ENCODE measurements at places on chromosomes 4 and X.

DNA sequence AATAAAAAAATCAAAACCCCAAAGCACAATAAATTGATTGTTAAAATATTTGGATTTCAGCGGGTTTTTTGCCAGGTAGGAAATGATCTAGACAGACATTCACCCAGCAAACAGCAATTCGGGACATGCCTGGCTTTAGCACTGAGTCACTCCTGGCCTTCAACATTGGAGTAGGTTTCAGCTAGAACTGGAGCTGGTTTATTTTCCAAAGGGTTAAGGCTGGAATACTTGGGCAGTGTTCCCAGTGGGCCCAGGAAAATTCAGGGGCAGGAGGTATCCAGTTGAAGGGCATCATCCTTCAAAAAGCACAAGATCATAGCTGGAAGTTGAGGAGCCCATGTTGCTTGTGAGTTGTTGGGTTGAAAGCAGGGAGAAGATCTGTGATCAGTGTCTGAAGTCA is 41.0 kb downstream of the TXLNG start:
- DNase-seq, result no peak

DNA sequence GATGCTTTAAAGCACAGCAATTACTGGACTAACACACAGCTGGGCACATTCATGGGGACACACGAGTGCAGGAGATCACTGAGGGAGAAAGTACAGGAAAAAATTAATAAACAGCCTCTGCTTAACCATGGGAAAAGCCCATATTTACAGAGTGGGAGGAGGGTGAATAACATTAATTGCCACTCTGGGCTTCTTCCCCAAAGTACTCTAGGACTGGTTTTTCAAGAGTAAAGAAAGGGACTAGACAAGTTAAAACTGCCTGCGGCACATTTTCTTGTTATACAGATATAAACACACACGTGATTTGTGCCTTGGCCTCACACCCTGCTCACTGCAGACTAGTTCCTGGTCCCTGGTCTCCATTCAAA is 179.7 kb upstream of the TET2 start:
- no peak for DNase-seq

DNA sequence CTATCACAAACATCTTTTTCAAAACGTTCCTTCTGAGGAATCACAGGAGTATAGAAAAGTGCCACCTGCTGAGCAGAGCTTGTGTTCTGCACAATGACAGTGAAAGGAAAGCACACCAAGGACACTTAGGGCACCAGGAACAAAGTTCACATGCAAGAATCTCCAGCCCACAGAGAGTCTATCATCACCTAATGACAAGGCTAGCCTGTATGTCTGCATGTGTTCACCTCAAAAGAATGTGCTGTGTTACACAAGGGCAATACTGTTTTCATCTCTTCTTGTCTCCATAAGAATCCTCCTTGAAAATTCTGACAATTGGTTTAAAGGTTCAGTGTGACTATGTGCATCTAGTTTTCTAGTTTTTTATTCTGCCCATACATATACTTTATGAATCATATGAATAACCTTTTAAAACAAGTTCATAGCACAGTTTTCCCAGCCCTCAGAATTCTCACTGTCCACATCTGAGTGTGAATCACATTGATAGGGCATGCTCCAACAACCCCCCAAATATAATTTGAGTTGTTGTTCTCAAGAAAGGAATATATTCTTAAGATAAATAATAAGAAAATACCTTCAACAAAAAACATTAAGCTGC is 118.0 kb downstream of the PWWP3B start:
- no peak for DNase-seq

- DNase-seq, result no peak
Measured at GRCh38 chrX:22136711-22137110, 104.6 kb downstream of the PHEX start.

DNA sequence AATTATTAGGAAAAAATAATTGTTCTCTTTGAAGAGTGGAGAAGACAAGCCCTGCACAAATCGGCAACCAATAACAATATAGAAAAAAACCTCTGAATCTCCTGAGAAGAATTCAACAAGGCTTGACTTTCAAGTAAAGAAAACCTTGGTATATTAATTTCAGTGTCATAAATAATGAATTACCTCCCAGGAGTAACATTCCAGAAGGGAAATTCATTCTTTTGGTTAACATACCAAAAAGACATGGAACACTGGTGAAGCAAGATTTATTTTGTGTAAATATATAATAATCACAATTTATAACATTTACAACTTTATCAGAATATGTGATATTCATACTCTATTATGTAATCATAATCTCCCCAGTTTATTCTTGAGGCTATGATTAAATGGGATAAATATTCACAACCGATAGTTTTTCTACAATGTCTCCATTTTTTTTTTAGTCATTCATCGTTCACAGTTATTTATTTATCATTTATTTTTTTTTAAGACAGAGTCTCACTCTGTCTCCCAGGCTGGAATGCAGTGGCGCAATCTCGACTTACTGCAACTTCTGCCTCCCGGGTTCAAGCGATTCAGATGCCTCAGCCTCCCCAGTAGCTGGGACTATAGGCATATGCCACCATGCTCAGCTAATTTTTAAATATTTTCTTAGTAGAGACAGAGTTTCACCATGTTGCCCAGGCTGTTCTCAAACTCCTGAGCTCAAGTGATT is 53.0 kb upstream of the RPS6KA6 start:
- DNase-seq, result no peak

DNA sequence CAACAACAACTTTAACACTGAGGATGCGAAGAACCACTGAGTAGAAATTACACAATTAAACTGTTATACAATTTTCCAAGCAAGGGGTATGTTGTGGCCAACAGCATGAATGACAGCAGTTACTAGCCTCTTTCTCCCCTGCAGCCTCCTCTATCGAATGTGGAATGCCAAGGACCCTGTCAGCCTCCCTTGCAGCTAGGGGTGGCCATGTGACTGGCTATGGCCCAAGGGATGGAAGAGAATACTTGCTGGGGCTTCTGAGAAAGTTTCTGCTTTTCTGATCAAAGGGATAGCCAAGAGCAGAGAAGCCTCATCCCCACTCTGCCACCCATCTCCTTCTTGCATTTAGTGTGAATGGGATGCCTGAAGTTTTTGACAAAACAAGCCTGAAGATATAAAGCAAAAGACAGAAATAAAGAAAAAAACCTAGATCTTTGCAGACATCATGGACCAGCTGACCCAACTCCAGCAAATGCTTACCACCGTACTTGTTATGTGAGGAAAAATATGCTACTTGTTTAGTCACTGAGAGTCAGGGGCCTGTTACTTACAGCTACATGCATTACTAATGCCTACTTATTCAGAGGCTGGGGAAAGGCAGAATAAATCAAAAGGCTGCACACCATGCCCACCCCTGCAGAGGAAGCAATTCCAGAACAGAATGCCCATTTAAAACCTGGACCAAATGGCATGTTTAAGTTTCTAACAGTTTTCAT is 32.0 kb downstream of the DCTD start:
- no peak for DNase-seq

GRCh38 chr4:185120631-185120946 is 22.5 kb upstream of the SLC25A4 start:
- no peak for DNase-seq

GRCh38 chr4:8370835-8371595 is 69.5 kb downstream of the ACOX3 start:
- DNase-seq, result no peak

DNA sequence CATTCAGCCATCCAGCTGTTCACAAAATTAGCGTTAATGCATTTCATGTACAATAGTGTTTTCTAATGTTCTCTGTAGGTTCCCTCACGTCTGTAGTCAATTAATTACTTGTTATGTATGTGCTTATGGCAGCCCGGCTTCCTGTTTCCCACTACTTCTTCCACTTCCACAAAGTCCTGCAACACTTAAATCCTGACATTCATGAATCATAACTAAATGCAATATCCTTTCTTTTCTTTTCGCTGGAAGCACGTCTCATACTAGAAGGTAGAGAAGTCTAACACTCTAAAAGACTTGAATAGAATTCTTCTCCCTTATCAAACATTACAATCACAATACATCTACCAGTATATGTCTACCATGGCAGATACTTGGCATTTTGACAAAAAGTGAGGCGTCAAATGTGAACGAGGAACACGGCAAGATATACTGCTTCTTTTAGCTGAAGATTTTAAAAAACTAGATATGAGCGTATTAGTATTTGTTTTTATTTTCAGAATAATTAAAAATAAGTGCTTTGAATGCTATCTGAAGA is 239.0 kb upstream of the DIAPH2 start:
- DNase-seq, result no peak

DNA sequence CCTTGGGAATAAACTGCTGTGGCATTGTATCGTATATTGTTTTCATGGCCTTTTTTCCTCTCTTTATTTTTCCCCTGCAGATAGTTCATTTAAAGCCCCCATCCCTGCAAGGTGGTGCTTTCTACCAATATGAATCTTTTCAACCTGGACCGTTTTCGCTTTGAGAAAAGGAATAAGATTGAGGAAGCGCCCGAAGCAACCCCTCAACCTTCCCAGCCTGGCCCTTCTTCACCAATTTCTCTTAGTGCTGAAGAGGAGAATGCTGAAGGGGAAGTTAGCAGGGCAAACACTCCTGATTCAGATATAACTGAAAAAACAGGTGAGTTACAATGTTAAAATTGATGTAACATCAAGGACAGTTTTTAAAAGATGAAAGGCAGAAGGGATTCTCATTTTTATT is 601 bp downstream of the SMARCAD1 start:
- no peak for DNase-seq

- no peak for DNase-seq
Measured at GRCh38 chrX:154437971-154438893, 1.3 kb downstream of the GDI1 start.

DNA sequence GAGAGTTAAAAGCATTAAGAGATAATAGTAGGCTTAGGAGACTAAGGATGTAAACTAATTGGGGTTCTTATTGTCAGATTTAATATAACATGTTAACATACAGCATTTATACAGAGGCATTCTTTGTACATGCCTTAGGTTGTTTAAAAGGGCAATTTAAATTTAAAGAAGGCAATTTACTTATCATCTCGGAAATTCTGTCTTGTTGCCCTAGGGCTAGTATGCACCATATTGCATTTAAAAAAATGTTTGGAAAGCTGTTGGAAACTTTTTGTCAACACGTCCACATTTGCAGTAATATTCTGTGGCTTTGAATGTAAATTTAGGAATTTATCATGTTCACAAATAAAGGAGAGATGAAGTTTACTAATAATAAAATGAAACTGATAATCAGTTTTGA is 25.5 kb downstream of the GALNT7 start:
- DNase-seq, result no peak
